ENCODE measurements at places on chromosomes 2 and 18.

DNA sequence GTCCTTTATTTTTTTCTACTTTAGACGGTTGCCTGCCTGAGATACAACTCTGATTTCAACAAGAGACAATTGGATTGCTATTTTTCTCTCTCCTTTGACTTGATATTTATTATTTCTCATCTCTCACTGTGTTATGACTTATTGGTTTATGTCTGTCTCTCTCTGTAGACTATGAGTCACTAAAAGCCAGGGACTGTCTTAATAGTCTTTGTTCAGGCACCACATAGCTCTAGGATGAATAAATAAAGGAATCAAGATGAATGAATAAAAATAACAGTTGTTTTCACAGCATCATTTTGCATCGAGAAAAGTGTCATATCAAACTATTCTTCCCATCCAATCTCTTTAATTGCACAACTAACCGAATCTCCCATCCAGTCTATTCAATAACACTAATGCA, 31.4 kb upstream of the CD28 start:
- no peak for DNase-seq

GRCh38 chr2:231616296-231616695, 23.6 kb downstream of the TEX44 start:
- DNase-seq = no peak

DNA sequence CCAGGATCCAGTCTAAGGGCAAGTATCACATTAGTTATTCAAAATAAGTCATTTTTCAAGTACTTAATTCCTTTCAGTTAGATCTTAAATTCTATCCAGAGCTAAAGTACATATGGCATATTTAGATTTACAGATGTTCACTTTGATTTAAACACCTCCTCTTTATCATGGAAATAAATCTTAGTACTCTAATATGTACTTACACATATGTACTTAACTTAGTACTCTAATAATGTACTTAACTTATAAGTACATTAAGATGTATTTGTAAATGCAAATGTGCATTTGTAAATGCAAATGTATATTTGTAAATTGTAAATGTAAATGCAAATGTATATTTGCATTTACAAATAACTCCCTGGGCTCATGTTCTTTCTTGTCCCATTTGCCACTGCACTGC, 14.6 kb downstream of the PIGN start:
- DNase-seq = no peak

GRCh38 chr2:119630121-119630520, 48.9 kb upstream of the TMEM177 start:
- DNase-seq = no peak

DNA sequence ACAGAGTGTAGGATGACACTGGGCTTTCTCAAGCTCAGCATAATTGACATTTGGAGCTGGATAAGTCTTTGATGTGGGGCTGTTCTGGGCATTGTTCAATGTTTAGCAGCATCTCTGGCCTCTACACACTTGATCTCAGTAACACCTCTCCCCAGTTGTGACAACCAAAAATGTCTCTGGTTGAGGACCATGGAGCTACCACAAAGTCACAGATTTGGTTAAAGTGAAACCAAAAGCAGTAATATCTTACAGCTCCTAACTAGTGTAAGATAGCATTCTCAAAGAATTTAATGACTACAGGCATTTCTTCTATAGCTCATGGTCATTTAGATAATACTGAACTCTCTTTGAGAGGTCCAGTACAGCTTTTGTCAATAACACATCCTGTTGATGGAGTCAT, 23.4 kb upstream of the PAX3 start:
- DNase-seq = no peak

DNA sequence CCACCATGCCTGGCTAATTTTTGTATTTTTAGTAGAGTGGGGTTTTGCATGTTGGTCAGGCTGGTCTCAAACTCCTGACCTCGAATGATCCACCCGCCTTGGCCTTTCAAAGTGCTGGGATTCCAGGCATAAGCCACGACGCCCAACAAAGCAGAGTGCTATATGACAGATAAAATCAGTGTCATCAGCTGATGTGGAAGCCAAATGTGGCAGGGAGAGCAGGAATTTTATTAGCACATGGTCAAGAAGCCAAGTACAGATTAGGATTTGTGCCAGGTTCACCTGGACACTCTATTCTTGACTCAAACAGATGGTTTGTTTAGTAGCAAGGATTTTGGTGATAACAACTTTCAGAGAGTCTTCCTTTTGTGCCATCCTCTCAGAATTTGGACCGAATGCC, 62.7 kb downstream of the LCLAT1 start:
- no peak for DNase-seq

DNA sequence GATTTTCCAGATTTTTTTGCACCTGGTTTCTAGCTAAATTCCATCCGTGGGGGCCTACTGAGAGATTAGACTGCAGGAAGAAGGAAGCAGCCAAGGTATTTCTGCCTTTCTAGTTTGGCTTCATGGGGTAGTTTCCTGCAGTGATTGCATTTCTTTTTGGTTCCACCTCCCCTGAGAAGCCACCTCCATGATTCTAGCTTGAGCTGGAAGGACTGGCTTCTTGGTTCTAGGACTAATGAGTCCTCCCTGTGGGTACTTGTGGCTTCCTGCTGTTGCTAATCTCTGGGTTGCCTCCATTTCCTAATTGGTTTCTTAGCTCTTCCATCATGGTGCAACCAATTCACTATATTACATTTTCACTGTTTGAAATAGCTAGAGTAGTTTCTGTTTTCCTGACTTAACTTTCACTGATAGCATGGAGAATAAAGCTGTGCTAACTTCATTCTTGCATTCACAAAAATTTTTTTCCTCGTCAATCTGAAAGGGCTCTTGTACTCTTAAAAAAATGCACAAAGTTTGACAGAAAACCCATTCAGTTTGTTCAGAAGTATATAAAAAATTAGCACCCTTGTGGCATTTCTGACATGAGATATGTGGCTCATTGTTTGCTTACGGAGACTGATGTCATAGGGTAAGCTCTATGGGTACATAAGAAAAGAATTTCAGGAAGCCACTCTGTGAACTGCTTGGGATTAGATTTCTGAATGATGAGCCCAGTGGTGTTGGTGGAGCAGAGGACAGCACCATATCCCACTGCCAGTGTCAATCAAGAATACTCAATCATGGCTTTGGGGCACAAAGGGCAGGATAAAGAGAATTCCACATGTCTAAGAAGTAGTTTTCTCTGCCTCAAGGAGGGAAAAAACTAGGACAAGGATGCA, 242.8 kb upstream of the RBMS1 start:
- no peak for DNase-seq

DNA sequence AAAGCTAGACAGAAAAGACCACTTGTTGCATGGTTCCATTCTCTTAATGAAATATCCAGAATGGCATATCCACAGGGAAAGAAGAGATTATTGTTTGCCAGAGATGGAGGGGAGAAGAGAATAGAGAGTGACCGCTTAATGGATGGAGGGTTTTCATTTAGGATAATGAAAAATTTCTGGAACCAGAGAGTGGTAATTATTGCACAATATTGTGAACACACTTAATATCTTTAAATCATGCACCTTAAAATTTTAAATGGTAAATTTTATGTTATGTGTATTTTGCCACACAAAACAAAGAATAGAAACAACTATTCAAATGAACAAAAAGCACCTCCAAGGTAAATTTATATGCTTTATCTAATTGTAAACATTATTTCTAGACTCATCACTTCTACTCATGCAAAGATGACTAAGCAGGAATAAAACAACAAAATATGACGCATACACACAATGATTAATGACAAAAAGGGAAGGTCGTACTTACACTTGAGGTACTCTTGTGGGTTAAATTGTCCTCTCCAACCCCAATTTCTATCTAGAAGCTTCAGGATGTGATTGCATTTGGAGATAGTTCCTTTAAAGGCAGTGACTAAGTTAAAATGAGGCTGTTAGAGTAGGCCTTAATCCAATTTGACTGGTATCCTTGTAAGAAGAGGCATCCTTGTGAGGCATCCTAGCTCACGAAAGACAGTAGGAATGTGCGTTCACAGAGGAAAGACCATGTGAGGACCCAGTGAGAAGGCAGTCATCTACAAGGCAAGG, 18.7 kb upstream of the DHRS9 start:
- DNase-seq = no peak

DNA sequence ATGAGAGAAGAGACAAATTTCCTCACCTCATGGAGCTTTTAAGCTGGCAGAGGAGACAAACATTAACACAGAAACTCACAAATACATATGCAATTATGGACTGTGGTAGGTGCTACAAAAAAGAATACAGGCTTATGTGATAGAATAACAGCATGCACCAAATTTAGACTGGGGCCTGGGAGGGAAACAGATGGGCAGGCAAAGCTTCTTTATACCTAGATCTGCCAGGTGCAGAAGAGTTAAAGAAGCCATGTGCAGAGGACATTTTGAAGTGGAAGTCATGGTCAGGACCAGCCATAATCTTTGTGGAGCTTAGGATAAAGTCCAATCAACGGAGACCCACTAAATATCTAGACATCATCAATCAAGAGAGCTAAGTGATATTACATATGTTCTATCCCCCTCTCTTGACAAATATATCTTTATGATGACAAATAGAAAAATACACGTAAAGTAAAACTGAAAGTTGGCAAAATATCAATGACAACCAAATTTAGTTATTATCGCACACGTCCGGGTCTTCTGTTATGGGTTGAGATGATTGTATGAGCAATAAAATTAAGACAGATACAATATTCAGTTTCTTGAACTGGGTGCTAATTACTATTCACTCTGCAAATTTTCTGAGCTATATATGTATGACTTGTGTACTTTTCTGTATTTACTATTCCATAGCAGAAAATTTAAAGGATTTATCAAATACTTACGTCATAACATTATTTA, 44.1 kb downstream of the CD28 start:
- DNase-seq = no peak

DNA sequence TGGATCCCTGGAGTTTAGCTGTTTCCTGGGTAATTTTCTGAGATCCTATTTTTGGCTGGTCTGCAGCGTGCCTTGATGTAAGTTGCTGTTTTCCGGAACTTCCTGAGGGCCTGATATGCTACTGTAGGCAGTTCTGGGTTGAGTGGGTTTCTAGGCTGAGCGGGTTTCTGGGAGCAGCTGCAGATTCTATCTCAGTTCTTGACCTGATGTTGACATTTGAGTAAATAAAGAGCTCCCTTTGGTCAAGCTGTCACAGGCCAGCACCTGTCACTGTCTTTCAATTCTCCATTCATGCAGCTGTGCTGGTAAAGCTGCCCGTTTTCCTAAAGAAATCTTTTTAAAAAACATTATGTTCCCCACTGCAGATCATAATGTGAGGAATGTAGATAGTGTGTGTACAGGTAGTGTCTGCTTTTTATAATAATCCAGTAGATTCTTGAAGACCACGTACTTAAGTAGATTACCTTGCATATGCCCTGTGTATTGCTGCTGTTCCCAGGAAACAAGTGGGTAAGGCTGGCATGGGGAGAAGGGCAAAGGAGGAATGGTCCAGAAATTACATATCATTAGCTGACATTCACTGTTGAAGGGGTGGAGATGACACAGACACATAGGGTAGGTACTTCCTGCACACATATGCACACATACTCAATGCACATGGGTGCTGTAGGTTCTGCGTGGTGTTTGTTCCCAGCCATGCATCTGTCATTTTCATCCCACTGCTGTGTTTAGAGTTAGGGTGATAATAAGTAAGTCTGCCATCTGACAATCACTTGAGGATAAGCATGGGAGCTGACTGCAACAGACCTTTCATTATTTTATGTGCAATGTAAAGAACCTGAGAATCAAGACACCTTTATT, 25.9 kb downstream of the CD28 start:
- DNase-seq = no peak

- no peak for DNase-seq
Measured at GRCh38 chr2:128519517-128520215, 201.0 kb upstream of the HS6ST1 start.

GRCh38 chr2:43075054-43075593, 151.3 kb downstream of the ZFP36L2 start:
- DNase-seq = no peak

DNA sequence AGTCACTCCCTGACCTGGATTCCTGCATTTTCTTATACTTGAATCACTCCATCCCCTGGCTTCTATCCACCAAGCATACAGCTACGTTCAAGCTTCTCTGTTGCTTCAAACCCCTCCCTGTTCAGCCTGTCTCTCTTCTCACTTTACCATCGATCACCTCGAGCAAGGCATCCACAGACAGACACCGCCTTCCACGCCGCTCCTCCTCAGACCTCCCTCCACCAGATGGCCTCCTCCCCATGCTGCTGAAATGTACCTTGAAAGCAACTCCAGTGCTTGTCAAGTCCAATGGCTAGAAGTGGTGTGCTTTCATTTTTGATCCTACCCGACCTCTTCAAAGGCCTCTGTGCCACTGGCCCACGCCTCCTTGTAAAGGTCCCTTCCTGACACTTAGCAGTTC, 131.3 kb upstream of the ACAA2 start:
- no peak for DNase-seq

DNA sequence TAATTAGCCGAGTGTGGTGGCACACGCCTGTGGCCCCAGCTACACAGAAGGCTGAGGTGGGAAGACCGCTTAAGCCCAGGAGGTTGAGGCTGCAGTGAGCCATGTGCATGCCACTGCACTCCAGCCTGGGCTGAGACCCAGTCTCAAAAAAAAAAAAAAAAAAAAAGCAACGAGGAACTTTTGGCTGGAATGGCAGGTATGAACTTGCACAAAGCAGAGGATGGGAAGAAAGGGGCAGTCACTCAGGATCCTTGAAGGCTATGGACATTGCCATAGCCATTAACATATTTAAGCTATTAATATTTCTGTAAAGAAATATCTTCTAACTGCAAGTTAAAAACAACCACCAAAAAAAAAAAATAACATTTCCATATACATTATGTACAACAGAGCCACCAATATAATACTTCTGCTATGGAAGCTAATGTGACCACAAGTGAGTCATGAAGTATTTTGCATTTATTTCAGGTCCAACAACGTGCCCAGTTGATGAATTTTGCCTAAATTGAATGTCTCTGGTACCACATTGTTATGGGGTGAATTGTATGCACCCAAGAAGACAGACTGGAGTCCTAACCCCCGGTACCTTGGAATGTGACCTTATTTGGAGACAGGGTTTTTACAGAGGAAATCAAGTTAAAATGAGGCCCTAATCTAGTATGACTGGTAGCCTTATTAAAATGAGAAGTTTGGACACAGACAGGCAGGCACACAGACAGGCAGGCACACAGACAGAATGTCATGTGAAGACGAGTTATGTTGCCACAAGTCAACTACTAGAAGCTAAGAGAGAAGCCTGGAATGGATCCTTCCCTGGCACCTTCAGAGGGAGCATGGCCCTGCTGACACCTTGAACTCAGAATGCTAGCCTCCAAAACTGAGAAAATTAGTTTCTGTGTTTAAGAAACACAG, 102.8 kb downstream of the RBMS1 start:
- no peak for DNase-seq

- DNase-seq = no peak
Measured at GRCh38 chr2:106734165-106734564, 151.8 kb downstream of the ST6GAL2 start.

GRCh38 chr2:55010915-55011314, 39.3 kb downstream of the RTN4 start:
- DNase-seq = no peak

GRCh38 chr2:26633993-26634595, 7.1 kb downstream of the CIB4 start:
- no peak for DNase-seq

DNA sequence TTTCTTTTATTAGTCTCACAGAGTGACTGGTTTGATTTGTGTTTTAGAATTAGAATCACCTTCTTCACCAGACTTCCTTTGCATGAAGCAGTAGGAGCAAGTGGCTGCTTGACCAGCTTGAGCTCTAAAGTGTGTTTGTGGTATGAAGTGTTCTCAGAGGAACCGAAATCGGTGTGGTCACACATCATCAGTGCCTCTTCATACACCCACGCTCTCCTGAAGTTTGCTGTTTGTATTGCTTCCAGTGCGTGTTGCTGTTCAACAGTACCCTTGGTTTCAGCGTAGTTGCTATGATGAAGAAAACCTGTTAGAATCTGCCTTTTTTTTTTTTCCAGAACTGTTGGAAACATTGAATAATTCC, 77.9 kb downstream of the LIMS1 start:
- DNase-seq = no peak
